ENCODE measurements at places on chromosomes 2 and 18.

DNA sequence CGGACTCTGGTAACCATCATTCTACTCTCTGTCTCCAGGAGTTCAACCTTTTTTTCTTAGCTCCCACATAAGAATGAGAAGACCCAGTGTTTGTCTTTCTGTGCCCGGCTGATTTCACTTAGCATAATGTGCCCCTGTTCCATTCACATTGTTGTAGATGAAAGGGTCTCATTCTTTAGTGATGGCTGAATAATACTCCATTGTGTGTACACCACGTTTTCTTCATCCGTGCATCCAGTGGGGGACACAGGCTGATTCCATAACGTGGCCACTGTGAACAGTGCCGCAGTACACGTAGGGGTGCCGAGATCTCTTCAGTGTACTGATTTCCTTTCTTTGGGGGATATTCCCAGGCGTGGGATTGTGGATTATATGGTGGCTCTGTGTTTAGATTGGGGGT, 72.3 kb upstream of the NFATC1 start:
- no peak for DNase-seq

DNA sequence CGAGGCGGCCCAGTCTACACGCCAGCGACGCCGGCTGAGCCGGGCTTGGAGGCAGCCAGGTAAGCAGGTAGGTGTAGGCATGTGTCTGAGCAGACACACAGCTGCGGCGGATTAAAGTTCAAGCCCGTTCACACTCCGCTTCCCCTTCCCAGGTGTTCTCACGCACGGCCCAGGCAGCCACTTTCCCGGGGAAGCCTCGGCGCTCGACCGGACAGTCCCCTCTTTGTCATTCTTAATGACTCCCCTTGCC, 367 bp downstream of the TGFA start:
- DNase-seq: no peak

DNA sequence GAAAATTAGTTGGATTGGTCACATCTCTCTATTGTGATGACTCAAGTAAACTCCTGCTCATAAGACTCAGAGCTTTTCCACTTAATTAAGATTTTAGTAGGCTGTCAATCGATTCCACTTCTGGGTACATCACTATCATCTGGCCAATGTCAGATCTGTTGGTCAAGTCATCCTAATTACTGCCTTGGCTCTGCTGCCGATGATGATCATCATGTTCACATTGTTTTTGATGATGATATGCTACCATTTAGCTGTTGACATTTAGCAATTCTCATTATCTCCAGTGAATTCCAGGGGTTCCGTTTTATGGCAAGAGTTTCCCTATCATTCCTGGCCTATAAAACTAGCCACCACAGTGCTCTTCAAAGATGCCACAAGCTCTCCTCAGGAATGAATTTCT, 253.4 kb downstream of the IKZF2 start:
- DNase-seq: no peak

DNA sequence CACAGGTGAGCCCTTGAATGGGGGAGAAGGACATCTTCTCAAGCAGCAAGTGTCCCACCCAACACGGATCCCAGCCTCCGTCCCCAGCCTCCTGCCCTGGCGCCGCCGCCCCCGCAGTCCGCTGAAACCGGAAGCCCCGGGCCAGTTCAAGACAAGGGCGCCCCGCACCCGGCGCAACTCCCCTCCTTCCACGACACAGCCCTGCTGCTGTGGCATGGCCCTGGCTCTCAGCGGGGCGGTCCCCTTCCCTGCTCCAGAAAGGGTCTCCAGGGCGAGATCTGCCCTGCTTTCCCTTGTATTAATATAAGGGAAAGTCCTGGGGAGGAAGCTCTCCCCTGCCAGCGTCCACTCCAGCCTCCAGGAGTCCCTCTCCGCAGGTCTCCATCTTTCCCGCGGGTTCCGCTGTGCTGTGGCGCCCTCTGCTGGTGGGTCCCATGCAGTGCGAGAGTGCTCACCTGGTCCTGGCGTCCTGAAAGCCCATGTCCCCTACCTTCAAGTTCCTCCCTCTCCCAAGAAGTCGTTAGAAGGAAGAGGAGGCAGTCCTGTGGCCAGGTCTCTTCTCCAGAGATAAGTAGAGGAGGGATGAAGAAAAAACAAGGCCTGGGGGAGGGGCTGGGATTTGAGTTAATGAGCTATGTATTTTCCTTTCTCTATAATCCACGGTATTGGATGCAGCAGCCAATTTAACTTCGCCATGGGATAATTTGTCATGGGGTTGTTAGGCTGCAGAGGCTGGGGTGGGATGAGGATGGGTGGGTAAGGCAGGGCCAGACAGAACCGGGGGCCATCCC, 176.0 kb downstream of the SMAD2 start:
- no peak for DNase-seq

DNA sequence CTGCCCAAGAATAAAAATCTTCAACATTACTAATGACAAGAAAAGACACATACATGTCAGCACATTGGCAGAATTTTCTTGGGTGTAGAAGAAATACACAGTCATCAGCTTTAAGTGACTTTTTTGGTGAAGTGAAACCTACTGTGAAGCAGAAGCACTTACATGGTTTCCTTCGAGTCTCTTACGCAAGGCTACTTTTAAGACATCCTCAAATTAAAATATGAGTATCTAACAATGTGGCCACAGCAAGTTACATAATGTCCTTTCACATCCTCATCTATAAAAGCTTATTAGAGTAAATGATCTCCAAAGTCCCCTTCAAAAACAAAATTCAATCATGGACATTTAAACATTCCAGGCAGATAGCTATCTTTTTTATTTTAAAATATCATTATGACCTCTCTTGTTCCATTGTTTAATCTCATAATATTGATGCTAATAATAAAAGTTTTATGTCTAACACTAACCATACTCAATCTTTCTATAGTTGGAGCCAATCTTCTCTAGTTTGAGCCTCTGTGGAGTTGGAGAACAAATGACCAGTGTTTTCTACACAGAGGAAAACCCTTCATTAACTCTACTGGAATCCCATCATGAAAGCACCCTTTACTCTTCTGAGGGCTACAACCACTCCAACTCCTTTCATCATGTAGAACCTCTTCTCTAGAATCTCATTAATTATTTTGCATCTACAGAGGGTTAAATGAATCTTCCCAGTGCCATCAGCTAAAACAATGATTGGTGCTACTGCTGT, 182.2 kb upstream of the ZFP36L2 start:
- DNase-seq: no peak
